ENCODE measurements at places on chromosomes 4 and X. TPM values are rescaled to one million over a fixed set of nuclear protein-coding genes. Genes with fewer than 3 reads are reported as not detected.

GRCh38 chr4:1043651-1044468, 32.4 kb downstream of the FGFRL1 start:
- peaks cover 20% of the 10 kb centered on the region for H3K27me3 ChIP-seq
- peaks cover 2% of the 10 kb centered on the region for H3K36me3 ChIP-seq
- DNase-seq = peak; percentile 72
- no peak overlapping the region for H3K4me3 ChIP-seq
- H3K4me1 ChIP-seq = peaks cover 4% of the 10 kb centered on the region

- H3K27ac ChIP-seq = no peak overlapping the region
- H3K4me3 ChIP-seq = no peak overlapping the region
- no peaks in the 10 kb centered on the region for H3K36me3 ChIP-seq
- H3K4me1 ChIP-seq = no peaks in the 10 kb centered on the region
- peaks cover 26% of the 10 kb centered on the region for H3K27me3 ChIP-seq
- no peak for DNase-seq
Observed at GRCh38 chr4:121390335-121390734, 9.5 kb upstream of the QRFPR start.

The MAGEA9B gene
- total RNA-seq = not detected

The C1QTNF7 gene
- not detected for total RNA-seq

- peaks cover 4% of the 10 kb centered on the region for H3K4me1 ChIP-seq
- H3K4me3 ChIP-seq = no peak overlapping the region
Observed at GRCh38 chrX:107940095-107940494, 42.1 kb downstream of the TEX13B start.

- H3K36me3 ChIP-seq = no peaks in the 10 kb centered on the region
- H3K4me1 ChIP-seq = no peaks in the 10 kb centered on the region
- peaks cover 2% of the 10 kb centered on the region for H3K27me3 ChIP-seq
- no peak overlapping the region for H3K27ac ChIP-seq
Observed at GRCh38 chrX:50198348-50198747, 2.5 kb downstream of the AKAP4 start.

DNA sequence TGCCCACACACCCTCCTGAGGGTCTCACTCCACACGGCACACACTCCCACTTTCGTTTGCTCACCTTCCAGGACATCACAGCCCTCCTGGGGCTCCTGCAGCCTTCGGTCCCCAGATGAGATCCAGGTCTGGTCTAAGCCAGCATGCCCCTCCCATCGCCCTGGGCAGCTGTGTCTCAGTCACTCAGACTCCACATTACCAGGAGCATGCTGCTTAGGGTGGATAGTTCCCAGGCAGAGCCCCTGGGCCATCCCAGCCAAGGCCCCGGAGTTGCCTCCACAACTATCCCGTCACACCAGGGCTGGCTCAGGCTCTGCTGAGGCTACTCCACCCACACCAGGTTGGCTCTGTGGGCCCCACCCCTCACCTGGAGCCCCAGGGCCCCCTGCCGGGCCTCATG, 50.4 kb upstream of the PSAPL1 start:
- no peak overlapping the region for H3K27ac ChIP-seq
- no peak for DNase-seq
- peaks cover 8% of the 10 kb centered on the region for H3K27me3 ChIP-seq
- no peaks in the 10 kb centered on the region for H3K4me1 ChIP-seq

GRCh38 chr4:172857026-172857425, 311.6 kb upstream of the GALNT7 start:
- H3K36me3 ChIP-seq = no peaks in the 10 kb centered on the region
- H3K4me3 ChIP-seq = no peak overlapping the region
- no peak overlapping the region for H3K27ac ChIP-seq
- peaks cover 4% of the 10 kb centered on the region for H3K27me3 ChIP-seq
- DNase-seq = no peak

- peaks cover 7% of the 10 kb centered on the region for H3K4me1 ChIP-seq
- DNase-seq = no peak
- peak overlapping the region; percentile 82 for H3K4me3 ChIP-seq
- no peaks in the 10 kb centered on the region for H3K36me3 ChIP-seq
- no peak overlapping the region for H3K27ac ChIP-seq
- peaks cover 37% of the 10 kb centered on the region for H3K27me3 ChIP-seq
Observed at GRCh38 chrX:106802063-106802387, 448 bp upstream of the TBC1D8B start.

The KIAA1210 gene
- total RNA-seq = not detected

- no peak overlapping the region for H3K4me3 ChIP-seq
- no peak overlapping the region for H3K27ac ChIP-seq
- no peaks in the 10 kb centered on the region for H3K4me1 ChIP-seq
- no peak for DNase-seq
- H3K36me3 ChIP-seq = peaks cover 25% of the 10 kb centered on the region
- no peaks in the 10 kb centered on the region for H3K27me3 ChIP-seq
Observed at GRCh38 chr4:123037804-123038203, 115.4 kb upstream of the NUDT6 start.
